ENCODE measurements at places on chromosomes 7 and 10. TPM values are rescaled to one million over a fixed set of nuclear protein-coding genes. Genes with fewer than 3 reads are reported as not detected.

DNA sequence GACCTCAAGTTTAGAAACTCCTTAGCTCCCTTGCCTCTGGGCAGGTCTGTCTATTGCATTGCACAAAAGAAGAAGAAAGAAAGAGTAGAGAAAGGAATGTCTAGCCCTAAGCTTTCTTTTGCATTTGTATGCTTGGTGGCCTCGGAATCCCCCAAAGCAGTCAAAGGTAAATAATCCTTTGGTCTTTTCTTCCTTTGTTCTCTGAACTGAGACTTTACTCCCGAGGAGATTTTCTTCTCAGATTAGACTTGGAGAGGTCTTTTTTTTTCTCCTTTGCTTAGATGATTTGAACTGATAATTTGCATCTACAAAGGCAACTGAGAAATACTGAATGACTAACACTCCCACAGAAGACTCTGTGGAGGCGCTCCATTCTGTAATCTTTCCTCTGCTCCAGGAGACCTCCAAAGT, 93.2 kb downstream of the AKR1D1 start:
- no peak for DNase-seq

- DNase-seq: peak; percentile 8
These were observed 744 bp upstream of the BICC1 start for GRCh38 chr10:58511765-58512490.

GRCh38 chr10:17100586-17100985, 29.0 kb downstream of the CUBN start:
- DNase-seq: no peak

GRCh38 chr7:1540776-1541271, 10.3 kb downstream of the MAFK start:
- no peak for DNase-seq

- no peak for DNase-seq
These were observed 174.5 kb downstream of the AHR start for GRCh38 chr7:17472939-17473338.

- DNase-seq: no peak
These were observed 103.0 kb downstream of the RNF216 start for GRCh38 chr7:5678295-5679047.

DNA sequence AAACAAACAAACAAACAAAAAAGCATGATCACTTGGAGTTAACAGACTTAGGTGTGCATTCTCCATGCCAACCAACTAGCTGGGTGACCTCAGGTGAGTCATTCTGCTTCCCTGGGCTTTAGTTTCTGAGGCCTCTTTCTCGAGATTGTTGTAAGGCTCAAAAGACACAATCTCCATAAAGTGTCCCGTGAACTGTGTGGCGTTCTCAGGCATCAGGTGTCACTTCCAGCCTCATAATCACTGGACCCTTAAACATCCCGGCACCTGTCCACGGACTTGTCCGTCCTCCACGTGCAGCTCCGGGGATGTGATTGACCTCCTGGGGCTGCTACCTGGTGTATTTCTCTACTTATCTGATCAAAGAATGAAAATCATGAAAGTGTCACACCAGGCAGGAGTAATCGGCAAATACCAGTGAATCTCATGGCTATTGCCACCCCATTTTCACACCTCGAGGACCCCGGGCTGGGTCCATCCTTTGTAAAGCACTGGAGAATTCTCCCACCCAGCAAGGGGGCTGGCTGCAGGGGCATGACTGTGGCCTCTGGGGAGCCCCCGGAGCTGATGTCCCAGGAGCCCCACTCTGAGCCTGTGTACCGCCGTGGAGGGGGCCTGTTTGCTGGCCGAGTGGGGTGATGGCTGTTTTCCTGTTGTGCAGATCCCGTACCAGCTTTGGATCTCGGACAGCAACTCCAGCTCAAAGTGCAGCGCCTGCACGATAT, 189.8 kb upstream of the SH2B2 start:
- DNase-seq: no peak

GRCh38 chr10:88805924-88806323, 3.4 kb downstream of the LIPM start:
- no peak for DNase-seq

- DNase-seq: no peak
These were observed 222.4 kb upstream of the PFKP start for GRCh38 chr10:2844925-2845324.

- DNase-seq: no peak
These were observed 73.2 kb upstream of the ST8SIA6 start for GRCh38 chr10:17527514-17528146.

CHST3 gene
- 24.5 TPM for total RNA-seq

ZNF775 gene
- total RNA-seq: 16.5 TPM

SPDYE6 gene
- not detected for total RNA-seq

CALHM3 gene
- not detected for total RNA-seq

SPDYE1 gene
- not detected for total RNA-seq

TFEC gene
- not detected for total RNA-seq

LRMDA gene
- total RNA-seq: 0.98 TPM

ZCCHC24 gene
- total RNA-seq: 24.3 TPM

SVOPL gene
- not detected for total RNA-seq
